Activated T-cell treated with anti-CD3 and anti-CD28 coated beads, Interleukin-2, amount 50 U/mL, for 48 hours (primary cell): ENCODE measurements at places on chromosomes 16 and 17.

GRCh38 chr16:57694231-57694724 lies 328 bp upstream of the DRC7 start:
- no peak for DNase-seq

- no peak for DNase-seq
These were observed 186.2 kb downstream of the CYLD start for GRCh38 chr16:50928065-50928464.

- DNase-seq, result peak; percentile 33
These were observed 330 bp downstream of the CASKIN2 start for GRCh38 chr17:75514919-75515495.

DNA sequence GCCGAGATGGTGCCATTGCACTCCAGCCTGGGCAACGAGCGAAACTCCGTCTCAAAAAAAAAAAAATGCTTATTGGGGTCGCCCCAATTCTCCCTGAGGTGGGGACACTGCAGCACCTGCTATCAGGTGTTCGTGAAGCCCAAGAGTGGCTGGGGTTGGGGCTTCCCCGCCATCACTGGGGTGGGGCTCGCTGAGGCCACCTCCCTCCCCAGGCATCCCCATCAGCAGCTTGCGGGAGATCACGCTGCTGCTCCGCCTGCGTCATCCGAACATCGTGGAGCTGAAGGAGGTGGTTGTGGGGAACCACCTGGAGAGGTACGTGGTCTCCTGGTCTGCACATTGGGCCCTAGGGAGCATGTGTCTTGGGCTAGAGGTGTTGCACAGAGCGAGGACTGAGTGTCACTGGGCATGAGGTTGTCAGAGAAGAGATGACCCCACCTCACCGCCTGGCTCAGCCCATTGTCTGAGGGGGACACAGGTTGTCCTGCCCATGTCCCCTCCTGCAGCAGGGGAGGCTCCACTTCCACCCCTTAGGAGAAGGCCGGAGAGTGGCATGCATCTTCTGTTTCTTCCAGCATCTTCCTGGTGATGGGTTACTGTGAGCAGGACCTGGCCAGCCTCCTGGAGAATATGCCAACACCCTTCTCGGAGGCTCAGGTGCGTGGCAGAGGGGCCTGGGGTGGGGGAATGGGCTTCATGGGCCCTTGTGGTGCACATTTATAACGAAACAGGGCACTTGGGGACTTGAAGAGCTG lies 4.9 kb downstream of the CDK10 start:
- DNase-seq, result no peak

- DNase-seq, result no peak
These were observed 297 bp downstream of the TBC1D10B start for GRCh38 chr16:30369938-30370455.

DNA sequence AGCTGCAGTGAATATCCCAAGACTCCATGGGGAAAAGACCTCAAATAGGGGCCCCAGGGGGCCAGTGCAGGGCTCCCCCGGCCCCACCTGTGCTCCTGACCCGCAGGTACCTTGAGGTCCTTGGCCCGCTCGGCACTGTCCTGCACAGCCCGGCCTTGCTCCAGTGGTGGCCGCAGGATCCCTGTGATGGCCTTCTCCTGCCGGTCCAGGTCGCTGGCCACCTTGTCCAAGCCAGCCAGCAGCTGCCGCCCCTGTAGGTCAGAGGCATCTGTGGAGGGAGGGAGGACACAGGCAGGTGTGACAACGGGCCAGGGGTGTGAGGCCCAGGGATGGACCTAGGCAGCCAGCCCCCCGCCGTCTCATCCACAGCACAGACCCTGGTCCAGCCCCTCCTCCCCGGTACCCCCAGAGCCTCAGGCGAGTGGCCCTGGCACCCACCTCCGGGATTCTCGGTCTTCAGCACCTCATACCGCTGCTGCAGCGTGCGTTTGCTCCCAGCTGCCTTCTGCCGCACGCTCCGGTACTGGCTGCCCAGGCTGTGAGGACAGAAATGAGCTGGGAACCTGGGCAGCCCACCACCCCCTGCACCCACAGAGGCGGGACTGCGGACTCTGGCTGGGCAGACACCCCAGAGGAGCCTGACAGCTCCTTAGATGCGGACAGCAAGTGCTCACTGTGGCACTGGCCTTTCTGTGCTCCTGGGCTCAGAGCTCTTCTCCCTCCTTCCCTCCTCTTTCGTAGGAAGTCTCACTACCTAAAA lies 43.7 kb downstream of the PPL start:
- no peak for DNase-seq

- no peak for DNase-seq
These were observed 21.5 kb downstream of the MED13 start for GRCh38 chr17:62043602-62044001.

DNA sequence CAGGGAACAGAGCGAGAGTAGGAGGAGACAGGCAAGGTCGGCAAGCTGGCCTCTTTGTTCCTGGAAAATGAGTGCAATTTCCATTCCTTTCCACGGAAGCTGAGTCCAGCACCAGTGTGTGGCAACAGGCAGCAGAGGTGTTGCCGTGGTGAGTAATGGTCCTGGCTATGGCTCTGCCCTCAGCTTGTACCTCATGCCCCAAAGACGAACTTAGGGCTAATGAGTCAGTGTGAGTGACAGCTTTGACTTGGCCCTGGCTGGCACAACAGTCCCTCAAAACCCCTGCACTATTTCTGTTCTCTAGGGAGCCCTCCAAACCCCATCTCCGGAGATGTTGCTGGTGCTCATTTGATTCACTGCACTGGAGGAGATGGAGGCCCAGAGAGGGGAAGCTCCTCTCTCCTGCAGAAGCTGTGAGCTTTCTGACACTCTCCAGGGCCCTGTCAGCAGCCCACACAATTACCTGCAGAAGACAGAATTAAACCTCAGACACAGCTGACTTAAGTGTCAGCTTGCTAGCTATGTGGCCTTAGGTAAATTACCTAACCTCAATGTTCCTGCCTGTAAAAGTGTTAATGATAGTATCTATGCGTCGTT lies 129.9 kb downstream of the TMEM132E start:
- no peak for DNase-seq

DNA sequence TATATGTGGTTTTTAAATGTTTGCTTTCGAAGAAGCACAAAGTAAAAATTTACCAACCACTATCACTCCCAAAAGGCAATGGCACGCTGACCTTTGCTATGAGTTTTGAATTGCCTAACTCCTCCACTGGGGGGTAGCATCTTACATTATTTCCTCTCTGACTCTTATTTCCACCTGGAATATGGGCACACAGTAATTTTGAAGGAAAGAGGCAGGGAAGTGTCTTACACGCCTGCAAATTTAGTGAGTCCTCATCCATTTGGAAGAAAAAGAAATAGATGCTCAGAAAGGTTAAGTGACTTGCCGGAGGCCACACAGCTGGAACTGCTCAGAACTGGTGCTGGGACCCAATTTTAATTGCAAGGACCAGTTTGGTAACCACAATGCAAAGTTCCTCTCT lies 29.9 kb upstream of the IRX6 start:
- DNase-seq, result no peak

- DNase-seq, result no peak
These were observed 9.6 kb downstream of the ERBB2 start for GRCh38 chr17:39709319-39709997.

DNA sequence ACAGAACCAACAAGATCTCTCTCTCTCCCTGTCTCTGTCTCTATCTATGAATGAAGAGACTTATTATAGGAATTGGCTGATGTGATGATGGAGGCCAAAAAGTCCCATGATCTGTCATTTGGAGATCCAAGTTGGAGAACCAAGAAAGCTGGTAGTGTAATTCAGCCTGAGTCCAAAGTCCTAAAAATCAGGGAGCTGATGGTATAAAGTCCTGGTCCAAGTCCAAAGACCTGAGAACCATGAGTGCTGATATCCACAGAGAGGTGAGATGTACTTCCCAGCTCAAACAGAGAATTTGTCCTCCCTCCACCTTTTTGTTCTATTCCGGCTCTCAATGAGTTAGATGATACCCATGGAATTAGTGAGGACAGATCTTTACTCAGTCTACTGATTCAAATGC lies 15.4 kb upstream of the TMIGD1 start:
- DNase-seq, result no peak

- no peak for DNase-seq
These were observed 2.7 kb downstream of the CBX4 start for GRCh38 chr17:79836510-79836971.

DNA sequence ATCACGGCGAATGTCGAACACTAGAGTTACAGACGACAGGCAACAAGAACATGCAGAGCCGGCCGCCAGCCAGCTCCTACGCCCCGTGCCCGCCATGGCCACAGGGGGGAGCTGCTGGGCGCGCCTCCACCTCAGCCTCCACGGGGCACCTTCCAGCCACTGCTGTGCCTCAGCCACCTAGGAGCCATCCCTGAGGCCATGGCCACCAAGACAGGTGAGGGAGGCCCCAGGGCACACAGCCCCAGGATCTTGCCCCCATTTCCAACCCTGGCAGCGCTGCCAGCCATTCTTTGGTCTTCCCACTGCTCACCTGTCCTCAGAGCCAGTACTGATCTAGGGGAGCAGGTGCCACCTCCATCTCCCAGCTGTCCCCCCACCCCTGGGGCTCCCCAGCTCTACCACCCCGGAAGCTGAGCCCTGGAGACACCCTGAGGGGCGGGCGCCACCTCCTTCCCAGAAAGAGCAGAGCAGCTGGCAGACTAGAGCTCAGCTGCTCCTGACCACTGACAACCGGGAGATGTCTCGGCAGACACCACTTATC lies 11.8 kb downstream of the GNPTG start:
- peak; percentile 85 for DNase-seq

DNA sequence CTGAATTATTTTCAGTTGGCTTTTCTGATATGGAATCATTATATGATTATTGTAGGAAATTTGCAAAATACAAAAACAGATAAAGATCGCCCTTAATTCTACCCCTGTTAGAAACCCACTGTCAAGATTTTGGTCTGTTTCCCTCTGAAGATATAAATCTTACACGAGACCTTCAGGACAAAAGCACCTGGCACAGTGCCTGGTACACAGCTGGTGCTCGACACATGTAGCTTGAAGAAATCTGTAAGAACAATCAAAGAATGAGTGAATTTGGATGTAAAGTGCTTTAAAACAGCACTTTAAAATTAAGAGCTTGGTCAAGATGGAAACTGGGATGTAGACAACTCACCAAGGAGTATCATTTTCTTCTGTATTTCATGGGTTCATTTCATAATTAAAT lies 181.1 kb downstream of the C16orf78 start:
- DNase-seq, result no peak

DNA sequence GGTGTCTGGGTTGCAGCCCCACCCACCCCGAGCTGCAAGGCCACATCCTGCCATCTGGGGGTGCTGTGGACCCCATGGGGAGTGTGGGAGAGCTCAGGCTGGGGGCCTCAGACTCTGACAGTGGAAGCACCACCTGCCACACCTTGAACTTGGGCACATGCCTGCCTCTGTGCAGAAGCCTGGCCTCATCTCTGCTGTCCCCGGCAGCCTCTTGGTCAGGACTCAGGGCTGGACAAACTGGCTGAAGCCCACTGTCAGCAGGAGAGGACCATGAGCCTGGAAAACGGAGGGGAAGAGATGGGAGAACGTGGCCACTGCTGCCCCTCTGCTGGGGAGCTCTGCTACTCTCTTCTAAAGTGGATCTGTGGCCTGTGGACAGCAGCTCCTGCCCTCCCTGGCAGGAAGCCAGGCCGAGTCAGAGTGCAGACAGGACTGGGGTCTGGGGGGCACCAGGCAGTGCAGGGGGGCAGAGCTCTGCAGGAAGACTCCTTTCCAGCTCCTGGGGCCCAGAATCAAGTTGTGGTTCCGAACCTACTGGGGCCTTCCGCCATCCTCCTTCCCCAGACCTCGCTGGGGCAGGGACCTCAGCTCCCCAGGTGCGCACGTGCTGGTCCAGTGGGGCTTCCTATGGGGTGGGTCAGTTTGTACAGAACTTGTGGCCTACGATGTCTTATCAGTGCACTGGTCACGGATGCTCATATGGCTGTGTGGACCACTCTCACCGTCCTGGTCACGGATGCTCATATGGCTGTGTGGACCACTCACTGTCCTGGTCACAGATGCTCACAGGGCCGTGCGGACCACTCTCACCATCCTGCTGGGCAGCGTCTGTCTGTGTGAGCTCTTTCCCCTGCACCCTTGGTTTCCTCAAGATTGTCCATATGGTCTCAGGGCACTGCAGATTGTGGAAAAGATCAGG lies 207.7 kb downstream of the LAT start:
- peak; percentile 37 for DNase-seq

DNA sequence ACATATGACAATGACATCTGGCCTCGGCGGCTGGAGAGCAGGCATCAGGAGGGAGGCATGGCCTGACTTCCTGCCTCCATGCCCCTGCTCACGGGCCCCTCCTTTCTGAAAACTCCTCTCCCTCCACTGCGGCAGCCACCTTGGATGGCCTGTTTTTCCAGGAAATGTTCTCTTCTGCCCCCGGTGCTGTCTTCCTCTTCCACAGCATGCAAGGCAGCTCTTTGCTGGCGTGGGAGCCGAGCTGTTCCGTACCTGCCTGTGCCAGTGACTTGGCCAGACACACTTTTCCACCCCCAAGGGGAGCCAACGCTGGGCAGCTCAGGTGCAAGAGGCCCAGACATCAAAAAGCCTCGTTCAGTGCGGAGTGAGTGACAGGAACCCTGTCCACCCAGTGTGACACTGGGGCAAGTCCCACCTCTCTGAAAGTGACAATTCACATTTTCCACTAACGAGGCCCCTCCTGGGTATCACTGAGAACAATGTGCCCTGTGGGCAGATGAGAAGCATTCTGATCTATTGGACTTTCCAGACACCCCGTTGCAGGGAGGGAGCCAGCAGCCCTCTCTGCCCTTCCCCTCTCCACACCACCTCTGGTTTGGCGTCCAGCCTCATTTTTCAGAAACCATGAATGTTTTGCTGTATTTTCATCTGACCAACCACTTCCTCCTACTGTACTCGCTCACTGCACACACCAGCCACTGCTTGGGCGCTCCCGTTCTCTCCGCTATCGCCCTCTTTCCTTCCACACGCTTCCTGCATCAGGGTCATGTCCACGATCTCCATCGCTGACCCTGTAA lies 31.2 kb downstream of the NSMCE1 start:
- peak; percentile 85 for DNase-seq

DNA sequence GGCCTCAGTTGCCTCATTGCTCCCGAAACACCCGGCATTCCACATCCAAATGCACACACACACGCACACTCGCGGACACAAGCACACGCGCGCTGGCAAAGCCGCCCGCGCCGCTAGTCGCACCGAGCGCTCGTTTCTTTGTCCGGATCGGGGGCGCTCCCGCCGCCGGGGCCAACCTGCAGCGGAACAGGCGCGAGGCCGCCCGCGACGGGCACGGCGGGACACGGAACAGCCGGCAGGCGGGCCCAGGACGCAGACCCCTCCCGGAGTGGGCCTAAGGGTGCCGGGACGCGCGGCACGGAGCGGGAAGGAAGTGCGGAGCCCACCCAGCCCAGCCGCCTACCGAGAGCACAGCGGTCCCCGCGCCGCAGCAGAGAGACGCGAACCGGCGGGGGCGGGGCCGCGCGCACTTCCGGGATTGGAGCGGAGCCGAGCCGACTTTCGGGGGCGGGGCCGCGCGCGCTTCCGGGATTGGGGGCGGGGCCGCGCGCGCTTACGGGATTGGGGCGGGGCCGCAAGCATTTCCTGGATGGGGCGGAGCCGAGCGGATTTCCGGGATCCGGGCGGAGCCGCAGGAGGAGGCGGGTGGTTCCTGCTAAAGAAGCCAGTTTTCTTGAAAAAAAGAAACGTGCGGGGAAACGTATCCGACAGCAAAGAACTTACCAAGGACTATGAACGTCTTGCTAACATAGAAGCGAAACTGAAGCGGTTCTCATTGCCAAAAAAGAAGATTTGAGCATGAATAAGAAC lies at the start of gene CYBC1:
Gene CYBC1, minus strand, starts transcription at position 396 of the 750 bp plus-strand sequence. CDS start 1,498 bp downstream, outside the sequence.
- DNase-seq, result peak; percentile 97

GRCh38 chr17:82457929-82458178 lies 687 bp upstream of the NARF start:
- no peak for DNase-seq
